ENCODE measurements at places on chromosomes 7 and 10.
A peak's percentile ranks its signal among the peaks of the same experiment; 100 is the strongest.

GRCh38 chr7:66036382-66036781, 39.2 kb upstream of the ASL start:
- DNase-seq: no peak

GRCh38 chr10:33368086-33368485, 33.6 kb upstream of the NRP1 start:
- no peak for DNase-seq

- no peak for DNase-seq
Measured at GRCh38 chr10:30827531-30828120, 198.1 kb upstream of the LYZL2 start.

DNA sequence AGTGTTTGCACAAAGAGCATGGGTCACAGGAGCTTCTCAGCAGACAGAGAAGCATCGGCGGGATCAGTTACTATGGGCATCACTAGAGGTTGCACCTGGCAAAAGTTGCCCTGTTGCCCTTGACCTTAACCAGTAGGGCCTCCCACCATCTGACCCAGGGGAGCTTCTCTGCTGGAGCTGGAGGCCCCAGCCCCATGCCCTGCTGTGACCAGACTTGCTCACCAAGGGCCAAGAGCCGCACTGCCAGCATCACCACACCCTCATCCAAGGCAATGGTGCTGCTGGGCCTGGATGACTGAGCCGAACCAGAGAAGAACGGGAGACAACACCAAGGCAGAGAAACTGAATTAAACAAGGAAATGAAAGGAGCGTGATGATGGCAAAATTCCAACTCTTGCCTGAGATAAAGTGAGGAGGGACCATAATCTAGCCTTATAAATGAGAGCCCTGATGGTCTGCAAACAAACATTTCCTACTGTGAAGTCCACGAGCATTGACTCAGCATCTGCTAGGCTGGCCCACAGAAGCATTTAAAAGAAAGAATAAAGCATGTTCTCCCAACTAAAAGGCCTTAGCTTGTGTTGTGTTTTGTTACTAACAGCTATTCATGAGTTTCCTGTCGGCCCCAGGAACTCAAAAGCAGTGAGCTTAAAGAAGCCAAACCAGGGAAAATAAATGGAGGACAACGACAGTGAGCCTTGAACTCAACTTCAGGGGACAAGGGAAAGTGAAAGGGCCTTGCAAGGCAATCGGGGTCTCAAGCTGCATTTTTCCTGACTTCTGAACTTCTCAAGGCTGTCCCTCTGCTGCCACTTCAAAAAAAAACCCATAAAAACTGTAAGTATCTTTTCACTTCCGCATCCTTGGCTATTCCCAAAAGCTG, 60.4 kb downstream of the AFAP1L2 start:
- DNase-seq: no peak

DNA sequence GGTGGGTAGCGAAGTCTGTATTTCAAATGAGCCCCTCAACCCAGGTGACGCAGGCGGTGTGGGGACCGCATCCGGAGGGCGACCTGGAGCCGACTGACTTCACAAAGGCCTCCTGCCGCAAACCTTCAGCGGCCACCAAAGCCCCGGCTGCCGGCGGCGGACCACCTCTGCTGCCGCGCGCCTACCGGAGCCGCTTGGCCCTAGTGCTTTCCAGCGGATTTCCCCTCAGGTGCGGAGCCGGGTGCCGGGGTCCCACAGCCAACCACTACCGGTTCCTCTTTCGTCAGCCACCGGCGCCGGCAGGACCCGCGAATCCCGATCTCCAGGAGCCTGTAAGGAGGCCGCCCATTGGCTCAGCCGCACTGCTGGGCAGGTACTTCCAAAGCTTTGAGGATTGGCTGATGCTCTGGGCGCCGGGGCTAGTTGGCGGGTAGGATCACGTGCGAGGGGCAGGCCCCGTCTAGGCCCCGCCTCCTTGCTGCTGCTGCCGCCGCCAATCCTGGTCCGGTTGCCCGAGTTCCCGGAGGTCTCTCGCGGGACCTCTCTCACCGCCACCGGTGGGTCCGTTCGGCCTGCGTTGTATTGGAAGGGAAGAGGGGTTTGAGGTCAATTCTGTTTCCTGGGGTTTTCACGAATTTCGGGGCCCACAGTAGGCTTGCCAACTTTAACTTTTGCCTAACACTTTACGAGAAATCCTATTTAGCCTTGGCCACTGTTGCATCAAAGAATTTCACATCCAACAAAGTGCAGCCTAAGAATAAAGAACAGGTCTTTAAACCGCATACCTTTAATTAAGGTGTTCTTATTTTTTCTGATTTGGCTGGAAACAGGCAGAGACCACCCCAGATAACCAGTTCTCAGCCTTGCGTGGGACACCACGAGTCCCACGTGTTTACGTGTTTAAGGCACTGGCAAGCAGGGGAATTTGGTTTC, at the start of gene GSTO2:
TSS of gene GSTO2 (plus strand) at position 472 of the 933 bp plus-strand sequence. CDS start 5,732 bp downstream, outside the sequence.
- peak; percentile 77 for DNase-seq

DNA sequence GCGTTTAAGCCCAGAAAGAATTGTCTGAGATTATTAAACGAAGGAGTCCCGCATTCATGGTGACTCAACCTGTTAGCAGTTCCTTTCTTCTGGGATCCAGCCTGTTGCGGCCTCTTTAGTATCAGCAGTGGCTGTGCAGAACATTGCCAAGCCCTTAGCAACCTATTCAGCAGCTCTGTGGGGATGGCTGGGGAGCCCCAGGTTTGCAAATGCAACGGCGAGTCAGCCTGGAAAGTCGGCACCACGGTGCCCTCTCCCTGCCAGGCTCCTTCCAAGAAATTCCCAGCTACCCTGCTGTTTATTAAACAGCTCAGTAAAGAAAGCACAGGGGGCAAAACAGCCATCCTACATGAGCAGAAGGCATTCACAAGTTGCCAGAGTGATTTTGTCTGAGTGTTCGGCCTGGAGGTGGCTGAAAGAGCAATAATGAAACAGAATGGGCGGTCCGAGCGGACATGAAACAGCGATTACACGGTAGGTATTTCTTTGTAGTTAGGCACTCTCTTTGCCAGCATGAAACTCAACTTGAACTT, 198.3 kb downstream of the BAMBI start:
- no peak for DNase-seq

Measured in NCI-H187 treated with DMSO at 0.1 percent for 48 hours (cell line).